ENCODE measurements at places on chromosomes 1 and 21.
A peak's percentile ranks its signal among the peaks of the same experiment; 100 is the strongest.

- DNase-seq, result no peak
These were observed 31.5 kb downstream of the PALMD start for GRCh38 chr1:99677416-99677815.

GRCh38 chr1:81540216-81540615, 260.5 kb upstream of the ADGRL2 start:
- DNase-seq, result no peak

- no peak for DNase-seq
These were observed 8.4 kb upstream of the CDC14A start for GRCh38 chr1:100343897-100344296.

DNA sequence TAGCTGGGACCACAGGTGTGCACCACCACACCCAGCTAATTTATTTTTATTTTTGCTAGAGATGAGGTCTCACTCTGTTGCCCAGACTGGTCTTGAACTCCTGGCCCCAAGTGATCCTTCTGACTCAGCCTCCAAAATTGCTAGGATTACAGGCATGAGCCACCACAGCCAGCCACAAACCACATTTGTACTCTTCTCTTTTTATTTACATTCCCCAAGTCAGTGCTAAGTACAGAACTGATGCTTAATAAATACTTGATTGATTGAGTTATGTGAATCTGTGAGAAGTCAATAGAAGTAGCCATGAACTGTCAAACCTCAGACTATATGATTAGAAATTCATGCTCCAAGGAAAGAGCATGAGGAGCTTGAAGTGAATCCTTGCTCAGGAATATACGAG, 48.5 kb upstream of the S1PR1 start:
- no peak for DNase-seq

- DNase-seq, result no peak
These were observed 27.3 kb upstream of the EVA1B start for GRCh38 chr1:36350659-36351226.

DNA sequence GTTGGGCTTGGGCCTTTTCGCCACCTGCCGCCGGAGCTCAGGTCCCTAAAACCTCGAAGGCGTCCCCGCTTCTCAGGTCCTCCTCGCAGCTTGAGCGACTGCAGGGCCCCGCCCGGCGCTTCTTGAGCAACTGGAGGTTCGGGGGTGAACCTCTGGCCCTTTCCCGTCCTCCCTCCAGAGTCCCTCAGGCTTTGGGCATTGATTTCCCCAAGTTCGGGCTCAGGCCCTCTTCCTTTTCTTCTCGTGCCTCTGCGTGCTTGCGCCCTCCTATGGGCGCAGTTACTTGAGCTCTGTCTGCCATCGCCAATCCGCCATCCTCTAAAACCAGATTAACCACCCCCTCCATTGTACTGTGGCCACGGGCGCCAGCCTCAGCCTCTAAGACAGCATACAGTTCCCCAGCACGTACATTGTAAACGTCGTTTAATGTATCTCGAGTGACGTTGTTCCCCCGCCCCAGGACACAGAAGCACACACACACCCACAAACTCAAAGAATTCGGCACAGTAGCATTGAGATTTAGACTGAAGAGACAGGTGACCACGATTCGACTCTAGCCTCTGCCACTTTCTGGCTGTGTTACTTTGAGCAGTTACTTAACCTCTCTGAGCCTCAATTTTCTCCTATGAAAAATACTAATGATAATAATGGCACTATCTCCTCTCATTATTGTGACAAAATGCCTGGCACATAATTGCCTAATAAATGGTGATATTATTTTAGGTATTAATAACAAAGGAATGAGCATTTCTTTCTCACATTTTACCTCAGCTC, 22.6 kb downstream of the BTG2 start:
- DNase-seq, result no peak

DNA sequence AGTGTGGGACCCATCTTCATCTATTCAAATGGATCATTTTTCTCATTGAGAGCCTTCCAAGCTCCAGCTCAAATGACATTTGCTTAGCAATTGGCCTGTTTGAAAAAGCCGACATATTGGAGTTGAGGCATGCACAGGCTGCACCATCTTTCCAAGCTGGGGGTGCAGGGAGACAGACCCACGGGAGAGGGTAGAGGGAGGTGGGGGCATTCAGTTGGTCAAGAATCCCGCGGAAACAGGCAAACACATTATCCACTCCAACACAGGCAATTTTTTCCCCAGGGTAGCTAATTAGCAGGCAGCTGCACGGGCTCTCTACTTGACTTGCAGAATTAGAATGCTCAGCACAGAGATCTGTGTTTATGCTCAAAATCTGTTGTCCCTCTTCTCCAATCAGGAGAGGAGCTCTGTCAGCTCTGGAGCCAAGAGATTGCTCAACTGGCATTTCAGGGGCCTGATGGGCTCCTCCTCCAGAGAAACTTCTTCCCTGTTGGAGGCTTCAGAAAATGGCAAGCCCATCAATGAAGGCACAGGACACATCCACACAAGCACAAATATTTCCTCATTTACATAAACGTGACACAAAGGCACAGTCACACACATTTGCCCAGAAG, 267.8 kb downstream of the FOXD2 start:
- DNase-seq, result no peak

- no peak for DNase-seq
These were observed 358.3 kb downstream of the USP25 start for GRCh38 chr21:16088056-16088455.

DNA sequence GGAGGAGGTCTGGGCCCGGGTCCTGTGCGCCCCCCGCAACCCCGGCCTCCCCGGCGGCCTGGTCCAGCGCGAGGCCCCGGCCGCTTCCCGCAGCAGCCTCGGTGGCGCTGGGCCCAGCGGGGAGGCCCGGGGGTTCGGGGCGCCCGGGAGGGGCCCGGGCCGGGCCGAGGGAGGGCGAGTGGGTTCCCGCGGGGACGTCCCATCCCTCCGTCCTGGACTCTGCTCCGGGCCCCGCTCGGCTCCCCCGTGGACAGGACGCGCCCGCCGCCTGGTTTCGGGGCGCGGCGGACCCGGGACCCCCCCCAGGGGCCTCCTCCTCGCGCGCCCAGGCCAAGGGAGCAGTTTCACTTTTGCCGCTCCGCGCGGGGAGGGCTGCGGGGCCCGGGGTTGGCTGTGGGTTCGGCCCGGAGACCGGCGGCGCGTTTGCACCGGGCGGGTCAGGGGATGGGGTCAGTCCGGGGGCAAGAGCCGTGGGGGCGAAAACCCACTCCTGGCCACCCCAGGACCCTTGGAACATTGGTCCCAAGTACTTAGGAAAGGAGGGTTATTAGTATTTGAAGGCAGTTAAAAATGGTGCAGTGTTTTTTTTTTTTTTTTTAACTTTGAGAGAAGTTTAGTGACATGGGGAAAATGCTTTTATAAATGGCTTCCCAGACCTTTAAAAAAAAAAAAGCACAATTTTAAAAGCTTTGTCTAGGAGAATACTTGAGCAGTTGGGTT, 677 bp downstream of the AGPAT3 start:
- peak; percentile 13 for DNase-seq

DNA sequence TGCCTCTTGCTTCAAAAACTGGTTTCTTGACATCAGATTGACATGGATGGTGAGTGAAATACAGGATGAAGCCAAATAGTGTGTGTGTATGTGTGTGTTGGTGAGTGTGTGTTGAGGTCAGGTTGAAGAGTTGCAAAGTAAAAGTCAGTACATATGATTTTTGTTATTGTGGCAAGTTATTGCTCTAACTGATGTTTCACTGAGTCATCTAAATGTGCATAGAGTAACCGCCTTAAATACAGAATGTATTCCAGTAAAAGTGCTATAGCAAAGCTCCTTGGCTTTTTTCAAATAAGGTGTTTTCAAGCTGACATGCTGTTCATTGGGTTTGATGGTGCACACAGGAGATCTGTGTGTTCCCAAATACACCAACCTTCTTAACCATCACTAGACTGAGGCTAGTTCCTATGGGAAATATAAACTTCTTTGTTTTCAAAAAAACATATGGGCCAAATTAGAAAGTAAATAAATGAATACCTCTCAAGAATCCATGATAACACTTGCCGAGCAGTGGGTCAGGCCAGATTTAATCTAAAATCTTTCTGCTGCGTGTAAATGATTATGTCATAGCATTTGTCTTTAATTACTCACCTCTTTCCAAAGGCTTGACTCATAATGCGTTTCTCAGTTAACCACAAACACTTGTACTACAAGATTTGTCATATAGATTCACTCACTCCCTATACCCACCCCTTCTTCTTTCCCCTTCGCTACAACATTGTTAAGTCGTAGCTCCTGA, 151.1 kb downstream of the LYPLAL1 start:
- DNase-seq, result no peak

All from stimulated activated CD8-positive, alpha-beta memory T cell treated with anti-CD3 and anti-CD28 coated beads, Interleukin-4, amount 100 ng/mL, for 4 hours (primary cell).